ENCODE measurements at places on chromosomes 12 and 14.

DNA sequence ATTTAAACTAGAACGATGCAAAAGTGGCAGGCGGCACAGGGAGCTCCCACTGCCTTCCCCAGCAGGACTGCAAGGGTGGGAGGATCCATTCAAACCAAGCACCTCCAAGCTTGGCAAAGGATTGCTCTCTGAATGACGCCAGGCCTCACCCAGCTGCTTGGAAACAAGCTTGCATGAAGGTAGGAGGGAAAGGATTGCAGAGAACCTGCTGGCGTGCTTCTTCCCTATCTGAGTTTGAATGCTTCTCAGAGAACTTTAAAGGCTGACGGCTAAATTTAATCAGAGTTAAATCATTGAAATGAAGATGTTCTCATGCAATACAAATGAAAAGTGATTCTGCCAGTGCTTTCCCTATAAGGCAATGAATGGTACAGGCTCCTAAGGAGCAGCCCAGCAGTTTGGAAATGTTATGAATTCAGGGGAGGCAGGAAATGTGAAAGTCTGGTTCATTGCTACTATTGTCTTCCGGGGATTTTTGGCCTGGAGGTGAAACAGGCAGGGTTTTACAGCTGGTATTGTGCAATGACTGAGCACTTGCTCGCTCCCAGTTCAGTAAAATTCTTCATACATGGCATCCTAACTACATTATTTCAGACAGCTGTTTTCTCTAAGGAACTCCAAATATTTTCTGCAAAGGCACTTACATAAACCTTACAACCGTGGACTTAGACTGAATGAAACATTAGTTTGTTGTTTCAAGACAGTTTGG lies 31.9 kb upstream of the DUSP6 start:
- peak; percentile 76 for DNase-seq

DNA sequence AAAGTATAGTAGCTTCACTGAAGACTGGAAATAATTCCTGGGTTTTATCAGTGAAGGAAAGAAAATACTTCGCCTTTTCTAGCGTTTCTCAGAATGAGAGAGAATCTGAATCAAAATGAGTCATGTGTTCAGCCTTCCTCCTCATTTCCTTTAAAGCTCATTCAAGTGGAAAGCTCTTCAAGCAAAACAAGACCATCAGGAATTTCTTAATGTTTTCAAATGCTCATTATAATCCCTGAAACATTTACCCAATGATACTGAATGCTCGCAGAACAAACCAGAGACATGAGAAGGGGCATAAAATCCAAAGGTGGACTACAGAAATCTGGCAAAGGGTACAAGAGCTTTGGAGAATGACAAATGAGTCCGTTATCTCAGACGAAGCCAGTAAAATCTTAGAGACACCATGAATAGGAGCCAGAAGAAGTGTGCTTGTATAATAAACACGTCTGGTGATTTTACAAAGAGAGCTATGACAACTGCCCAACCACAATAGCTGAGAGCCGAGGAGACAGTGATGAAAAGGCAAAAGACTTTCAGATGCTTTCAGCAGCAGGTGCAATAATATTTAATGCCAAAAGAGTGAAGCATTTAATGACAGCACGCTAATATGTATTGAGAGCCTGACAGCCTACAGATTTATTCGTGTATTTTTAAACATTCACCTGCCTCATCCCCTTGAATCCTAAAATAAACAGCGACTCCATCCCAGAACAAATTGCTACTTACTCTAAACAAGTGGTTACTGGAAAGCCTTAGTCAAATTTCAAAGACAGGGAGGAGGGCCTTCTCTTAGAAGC lies 19.0 kb downstream of the SPRING1 start:
- peak; percentile 28 for DNase-seq

GRCh38 chr14:105409364-105409763 lies 10.3 kb upstream of the MTA1 start:
- DNase-seq, result no peak

- DNase-seq, result no peak
Observed at GRCh38 chr12:84741692-84742091, 170.9 kb downstream of the SLC6A15 start.

- DNase-seq, result no peak
Observed at GRCh38 chr14:26765301-26765700, 167.5 kb upstream of the NOVA1 start.

DNA sequence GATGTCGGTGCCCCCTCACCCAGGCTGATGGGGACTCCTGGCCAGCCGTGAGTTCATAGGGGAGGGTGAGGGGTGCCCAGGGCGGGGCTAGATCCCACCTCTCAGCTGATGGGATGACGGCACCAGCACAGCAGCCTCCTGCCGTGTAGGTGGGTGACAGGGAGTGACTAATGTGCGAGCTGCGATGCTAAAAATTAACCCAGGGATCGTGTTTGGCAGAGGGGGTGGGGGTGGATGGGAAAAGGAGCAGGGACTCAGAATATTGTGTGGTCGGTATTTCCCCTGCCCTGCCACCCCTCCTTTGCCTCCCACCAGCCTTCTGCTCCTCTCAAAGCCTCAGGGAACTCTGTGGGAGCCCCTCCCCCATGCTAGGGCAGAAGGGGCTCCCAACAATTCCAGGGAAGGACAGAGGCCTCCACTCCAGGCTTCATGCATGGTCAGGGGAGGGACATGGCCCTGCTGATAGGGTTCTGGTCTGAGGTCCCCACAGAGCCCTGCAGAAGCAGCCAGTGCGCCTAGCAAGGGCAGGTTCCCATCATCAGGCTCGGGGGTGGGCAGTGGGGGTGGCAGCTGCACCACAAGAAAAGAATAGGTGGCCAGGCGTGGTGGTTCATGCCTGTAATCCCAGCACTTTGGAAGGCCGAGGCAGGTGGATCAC lies 12.5 kb downstream of the TAMALIN start:
- DNase-seq, result peak; percentile 55

GRCh38 chr14:99234961-99235571 lies 36.9 kb downstream of the BCL11B start:
- peak; percentile 28 for DNase-seq

DNA sequence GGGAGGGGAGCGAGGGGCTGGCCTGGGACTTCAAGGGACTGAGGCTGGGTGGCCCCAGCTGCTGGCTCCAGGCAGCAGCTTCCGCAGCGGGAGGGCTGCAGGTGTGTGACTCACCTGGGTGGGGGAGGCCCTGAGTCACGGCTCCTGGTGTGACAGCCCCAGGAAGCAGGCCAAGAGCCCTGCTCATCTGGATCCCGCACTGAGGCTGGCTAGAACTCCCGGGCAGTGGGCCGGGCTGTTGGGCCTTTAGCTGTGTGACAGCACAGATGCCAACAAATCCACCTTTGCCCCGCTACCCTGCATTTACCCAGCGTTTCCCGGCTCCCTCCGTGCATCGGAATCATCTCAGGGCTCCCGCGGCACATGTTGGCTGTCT lies 180.0 kb upstream of the PRMT8 start:
- no peak for DNase-seq

DNA sequence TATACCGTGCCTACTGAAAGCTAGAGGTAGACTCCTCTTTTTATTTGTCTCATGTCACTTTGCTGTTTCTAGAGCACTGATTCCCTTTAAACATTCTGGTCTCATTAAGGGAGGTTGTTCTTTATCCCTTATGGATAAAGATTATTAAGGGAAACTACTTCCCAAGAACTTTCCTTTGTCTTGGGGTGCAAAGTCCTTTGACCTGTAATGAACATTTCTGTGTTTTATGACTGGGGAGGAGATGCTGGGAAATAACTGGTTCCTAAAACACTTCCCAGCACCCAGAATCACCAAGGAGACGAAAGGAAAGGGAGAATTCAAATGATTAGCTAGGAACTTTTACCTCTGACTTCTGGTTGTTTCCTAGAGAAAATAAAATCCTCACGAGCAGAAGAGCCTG lies 63.2 kb upstream of the ACTN1 start:
- no peak for DNase-seq

DNA sequence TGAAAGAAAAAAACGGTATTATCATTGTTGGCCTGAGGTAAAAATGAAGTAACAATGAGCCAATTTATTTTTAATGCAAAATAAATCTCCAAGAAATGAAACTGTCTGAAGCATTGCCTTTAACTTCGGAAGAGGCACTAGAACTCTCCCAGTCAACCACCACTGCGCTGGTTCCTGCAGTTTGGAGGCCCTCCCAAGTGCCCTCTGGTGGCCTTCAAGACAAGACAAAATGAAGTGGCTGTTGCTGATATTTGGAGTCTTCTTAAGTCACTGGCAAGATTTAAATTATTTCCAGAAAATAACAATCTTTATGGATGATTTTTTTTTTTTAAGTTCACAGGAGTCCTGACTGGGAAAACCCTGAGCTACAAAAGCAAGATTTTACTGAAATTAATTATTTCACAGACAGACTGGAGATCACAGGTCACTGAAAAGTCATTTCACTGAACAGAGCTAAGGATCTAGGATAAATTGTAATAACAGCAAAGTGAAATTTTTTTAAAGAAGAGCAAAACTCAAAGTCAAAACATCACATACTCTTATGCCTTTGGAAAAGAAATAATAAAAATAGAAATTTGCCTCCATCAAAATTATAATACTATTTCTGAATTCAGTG lies 58.2 kb downstream of the DICER1 start:
- peak; percentile 83 for DNase-seq

DNA sequence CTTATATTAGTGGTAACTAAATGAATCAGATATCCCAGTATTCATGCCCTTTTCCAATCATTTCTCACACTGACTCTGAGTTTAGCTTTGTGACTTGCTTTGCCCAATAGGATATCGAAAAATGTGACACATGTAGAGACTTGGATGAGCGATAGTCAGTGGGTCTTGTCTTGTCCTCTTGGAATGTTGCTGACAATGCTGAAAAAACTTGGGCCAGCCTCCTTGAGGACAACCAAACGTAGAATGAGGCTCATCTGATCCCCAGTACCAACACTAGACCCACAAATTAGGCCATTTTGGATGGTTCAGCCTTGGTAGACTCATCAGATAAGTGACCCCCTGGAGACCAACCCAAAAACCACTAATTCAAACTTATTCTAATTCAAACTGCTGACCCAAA lies 351.0 kb downstream of the GRIN2B start:
- no peak for DNase-seq

DNA sequence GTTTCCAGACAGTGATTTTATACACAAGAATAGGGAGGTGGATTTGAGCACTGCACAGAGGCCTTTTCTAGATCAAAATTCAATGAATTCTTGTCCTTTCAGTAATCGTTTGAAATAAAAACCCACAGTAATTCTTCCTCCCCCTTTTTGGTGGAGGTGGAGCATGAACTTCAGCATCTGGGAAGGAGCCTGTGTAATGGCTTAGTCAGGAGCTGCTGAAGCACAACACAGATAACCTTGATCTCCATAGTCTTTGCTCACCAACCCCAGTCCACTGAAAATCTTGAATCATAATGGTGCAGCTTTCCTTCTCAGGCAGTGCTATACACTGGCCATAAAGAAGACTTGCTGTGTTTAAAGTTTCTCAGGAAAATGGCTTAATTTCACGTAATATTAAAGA lies 6.4 kb upstream of the TBPL2 start:
- no peak for DNase-seq

- DNase-seq, result no peak
Observed at GRCh38 chr14:27917896-27918295, 848.7 kb upstream of the FOXG1 start.

DNA sequence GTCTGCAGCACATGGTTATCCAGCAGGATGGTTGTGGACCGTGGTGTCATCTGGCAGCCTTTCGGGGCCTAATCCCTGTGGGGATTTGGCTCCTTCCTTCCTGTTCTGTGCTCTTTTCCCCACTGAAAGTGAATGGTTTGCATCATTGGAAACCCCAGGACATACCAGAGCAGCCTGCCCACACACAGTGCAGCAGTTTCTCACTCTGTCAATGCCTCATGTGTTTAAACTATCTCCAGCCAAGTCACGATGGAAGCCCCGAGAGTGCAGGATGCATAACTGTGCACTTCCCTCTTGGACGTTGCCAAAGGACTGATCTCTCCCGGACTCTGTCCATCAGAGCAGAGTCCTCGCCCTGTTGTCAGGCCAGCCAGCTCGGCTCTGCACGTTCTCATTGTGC lies 29.0 kb upstream of the AMN start:
- DNase-seq, result peak; percentile 33

DNA sequence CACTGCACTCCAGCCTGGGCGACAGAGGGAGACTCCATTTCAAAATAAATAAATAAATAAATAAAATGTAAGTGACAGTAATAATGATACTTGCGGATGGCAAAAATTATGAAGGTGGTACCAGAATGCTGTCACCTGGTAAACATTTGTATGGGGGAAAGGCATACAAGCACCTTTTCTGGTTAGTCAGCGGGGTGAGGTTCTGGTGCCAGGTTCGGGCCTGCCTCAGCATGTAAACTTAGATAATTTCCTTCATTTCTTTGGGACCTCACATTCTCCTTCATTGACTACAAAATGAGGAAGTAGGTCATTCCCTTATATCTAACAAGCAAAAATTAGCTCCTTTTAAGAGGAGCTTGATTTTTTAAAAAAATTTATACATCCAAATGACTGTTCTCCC lies 10.8 kb downstream of the VTI1B start:
- DNase-seq, result no peak

DNA sequence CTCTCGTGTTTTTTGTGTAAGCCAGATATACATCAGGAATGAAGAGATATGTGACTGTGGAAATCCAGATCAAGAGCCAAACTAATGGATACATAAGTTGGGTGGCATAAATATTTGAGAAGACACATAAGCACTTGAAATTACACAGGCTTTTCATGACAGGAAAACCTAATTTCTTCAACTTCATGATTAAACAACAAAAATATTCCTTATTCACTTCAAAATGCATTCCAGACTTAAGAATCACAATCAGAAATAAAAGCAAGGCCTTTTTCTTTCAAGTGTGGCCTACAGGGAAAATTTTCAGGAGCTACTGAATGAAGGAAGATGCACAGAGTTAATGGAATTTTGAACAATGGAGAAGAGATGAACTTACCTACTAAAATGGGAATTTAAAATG lies 515.6 kb downstream of the FOXG1 start:
- DNase-seq, result no peak

GRCh38 chr14:33393895-33394368 lies 455.3 kb downstream of the NPAS3 start:
- no peak for DNase-seq

GRCh38 chr12:14995583-14996425 lies 23.0 kb downstream of the PDE6H start:
- peak; percentile 60 for DNase-seq

- no peak for DNase-seq
Observed at GRCh38 chr14:99129998-99130397, 142.0 kb downstream of the BCL11B start.

DNA sequence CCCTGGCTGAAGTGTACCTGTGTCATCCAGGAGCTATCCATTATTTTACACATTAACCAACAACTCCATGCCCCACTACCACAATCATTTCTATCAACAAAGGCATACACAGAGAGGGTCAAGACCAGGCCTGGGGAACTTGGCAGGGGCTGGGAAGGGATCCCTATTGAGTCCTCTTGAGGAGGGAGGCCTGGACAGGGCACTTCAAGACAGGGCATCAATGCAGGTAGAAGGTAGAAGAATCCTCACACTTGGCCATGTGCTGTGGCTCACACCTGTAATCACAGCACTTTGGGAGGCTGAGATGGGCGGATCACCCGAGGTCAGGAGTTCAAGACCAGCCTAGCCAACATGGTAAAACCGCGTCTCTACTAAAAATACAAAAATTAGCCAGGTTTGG lies 13.4 kb upstream of the ANKRD33 start:
- no peak for DNase-seq

GRCh38 chr14:69948351-69948750 lies 69.1 kb downstream of the SMOC1 start:
- DNase-seq, result peak; percentile 37
